NCI-H774 (cell line): ENCODE measurements at places on chromosomes 11 and 22.

DNA sequence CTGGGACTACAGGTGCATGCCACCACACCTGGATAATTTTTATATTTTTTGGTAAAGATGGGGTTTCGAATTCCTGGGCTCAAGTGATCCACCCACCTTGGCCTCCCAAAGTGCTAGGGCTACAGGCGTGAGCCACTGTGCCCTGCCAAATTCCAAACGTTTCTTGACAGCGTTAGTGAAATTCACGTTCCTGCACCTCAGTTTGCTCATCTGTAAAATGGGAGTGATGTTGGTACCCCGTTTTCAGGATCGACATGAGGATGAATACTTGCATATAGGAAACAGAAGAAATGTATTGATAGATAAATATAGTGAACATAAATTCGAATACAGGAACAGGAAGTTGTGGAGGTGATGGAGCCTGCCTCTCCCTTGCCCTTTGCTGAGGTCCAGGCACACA lies 10.2 kb upstream of the LTO1 start:
- no peak for DNase-seq

GRCh38 chr11:38948392-38948791 lies 2350.4 kb upstream of the RAG2 start:
- DNase-seq, result no peak

DNA sequence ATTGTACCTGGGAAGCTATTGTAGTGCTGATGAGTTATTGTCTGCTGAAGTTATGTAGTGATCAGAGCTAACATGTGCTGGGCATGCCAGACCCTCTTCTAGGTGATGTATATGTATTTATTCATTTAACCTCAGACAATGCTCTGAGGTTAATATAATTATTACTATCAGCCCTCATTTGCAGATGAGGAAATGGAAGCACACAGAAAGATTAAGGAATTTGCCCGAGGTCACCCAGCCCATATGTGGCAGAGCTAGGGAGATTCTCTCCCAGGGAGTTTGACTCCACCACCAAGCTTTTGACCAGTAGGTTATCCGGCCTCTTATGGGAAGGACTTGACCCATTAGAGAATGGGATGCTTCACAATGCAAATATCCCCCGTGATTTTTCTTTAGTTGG lies 114.2 kb upstream of the NAV2 start:
- DNase-seq, result no peak

DNA sequence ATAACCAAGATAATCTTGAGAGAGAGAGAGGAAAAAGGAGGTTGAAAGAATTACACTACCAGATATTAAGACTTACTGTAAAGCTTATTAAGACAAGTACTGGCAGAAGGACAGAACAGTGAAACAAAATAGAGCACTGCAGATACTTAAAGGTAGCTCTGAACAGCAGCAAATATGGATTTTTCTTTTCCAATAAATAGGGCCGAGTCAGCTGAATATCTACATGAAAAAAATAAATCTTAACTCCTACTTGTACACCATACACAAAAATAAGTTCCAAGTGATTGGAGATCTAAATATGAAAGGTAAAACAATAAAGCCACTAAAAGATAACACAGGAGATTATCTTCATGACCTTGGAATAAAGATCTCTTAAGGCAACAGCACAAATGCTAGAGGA lies 12.4 kb downstream of the THAP12 start:
- DNase-seq, result no peak

DNA sequence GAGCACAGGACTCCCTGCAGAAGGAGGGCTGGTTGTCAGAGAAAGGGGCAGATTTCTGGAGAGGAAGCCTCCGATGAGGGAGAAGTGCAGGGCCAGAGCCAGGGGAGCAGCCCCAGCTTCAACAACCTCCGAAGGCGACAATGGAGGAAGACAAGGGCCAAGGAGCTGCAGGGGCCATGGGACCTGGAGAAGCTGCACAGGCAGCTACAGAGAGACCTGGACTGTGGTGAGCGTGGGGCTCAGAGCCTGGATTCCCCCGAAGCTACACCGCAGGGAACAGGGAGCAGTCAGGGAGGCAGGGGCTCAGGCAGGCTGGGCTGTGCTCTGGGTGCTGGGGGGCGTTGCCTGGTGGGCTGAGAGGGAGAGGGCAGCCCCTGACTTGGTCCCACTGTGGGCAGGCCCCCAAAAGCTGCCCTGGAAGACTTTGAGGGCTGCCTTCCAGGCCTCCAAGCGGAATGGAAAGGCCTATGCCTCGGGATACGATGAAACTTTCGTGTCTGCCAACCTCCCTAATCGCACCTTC lies 2.4 kb downstream of the TSGA10IP start:
- DNase-seq, result no peak

DNA sequence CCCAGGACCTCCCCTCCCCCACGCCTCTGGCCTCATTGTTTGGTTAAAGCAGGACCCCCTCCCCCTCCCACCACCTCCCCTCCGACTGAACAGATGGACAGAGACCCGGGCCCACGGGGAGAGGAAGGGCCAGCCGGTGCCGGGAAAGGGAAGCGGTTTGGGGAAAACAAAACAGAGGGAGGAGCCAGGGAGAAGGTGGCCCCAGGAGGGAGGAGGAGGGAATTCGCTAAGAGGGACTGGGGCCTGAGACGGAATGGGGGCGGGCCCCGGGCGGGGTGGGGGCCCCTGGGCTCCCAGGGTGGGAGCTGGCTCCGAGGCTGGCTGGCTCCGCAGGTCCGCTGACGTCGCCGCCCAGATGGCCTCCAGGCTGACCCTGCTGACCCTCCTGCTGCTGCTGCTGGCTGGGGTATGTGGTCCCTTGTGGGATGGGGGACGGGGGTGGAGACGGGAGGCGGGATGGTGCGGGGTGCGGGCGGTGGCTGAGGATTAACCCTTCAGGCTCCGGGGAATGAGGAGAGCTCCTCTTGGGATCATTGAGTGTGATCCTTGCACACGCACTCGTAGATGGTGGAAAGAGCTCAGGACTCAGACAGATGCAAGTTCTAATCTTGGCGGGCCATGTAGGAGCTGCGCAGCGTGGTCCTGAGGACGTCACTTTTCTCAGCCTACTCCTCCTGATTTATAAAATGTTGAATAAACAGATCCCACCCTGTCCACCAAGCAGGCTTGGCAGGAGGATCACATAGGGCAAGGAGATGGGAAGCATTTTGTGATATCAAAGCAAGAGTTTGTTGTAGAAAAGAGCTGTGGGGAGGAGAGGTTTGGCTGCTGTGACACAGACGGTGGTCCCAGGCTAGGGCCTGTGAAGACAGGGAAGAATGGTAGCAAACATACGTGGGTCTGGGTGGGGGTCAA lies 688 bp downstream of the SERPING1 start:
- no peak for DNase-seq

GRCh38 chr22:28051787-28052356 lies 132.8 kb upstream of the PITPNB start:
- no peak for DNase-seq

DNA sequence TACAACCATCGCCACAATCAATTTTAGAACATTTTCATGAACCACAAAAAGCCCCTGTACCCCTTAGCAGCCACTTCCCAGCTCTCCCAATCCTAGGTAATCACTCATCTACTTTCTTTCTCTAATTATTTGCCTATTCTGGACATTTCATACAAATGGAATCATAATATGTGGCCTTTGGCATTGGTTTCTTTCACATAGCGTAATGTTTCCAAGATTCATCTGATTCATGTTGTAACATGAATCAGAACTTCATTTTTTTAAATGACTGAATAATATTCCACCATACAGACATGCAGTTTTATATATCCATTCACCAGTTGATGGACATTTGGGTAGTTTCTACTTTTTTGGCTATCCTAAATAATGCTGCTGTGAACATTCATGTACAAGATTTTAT lies 56.2 kb upstream of the RCN1 start:
- no peak for DNase-seq

DNA sequence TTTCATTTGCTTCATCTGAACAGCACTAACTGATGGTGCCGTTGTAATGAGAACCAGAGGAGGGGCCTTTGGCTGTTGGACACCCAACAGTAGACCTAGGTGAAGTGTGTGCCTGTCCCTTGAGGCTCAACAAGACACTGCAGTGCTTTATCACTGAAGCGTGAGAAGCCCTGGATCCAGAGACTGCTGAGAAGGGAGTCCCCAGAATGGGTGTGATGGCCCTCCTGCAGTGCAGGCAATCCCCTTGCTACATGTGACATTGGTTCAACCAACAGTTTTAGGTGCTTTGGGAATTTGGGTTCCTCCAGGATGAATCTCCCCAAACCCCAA lies 125.6 kb downstream of the BRD1 start:
- no peak for DNase-seq

- DNase-seq, result no peak
Observed at GRCh38 chr11:2987881-2988861, 4.0 kb downstream of the NAP1L4 start.

DNA sequence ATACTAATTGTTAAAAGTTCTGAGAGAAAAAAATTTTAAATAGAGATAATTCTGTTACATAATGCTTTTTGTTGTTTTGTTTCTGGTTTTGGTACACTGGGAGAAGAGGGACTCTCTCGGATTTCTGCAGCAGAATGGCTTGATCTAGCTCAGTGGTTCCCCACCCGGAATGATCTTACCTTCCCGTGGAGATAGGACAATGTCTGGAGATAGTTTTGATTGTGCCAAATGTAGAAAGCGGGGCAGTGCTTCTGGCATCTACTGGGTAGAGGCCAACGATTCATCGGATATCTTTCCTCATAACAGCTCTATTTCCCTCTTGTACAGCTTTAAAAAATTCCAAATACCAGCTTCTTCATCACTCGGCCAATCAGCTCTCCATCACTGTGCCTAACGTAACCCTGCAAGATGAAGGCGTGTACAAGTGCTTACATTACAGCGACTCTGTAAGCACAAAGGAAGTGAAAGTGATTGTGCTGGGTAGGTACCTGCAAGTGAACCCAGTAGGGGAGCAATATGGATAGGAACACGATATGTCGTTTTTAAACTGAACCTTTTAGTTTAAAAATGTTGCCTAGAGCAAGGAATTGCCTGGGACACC lies 13.2 kb downstream of the CRTAM start:
- DNase-seq, result no peak

GRCh38 chr22:42763965-42764480 lies 43.4 kb upstream of the A4GALT start:
- no peak for DNase-seq

GRCh38 chr11:83027794-83028193 lies 43.9 kb downstream of the RAB30 start:
- DNase-seq, result no peak

DNA sequence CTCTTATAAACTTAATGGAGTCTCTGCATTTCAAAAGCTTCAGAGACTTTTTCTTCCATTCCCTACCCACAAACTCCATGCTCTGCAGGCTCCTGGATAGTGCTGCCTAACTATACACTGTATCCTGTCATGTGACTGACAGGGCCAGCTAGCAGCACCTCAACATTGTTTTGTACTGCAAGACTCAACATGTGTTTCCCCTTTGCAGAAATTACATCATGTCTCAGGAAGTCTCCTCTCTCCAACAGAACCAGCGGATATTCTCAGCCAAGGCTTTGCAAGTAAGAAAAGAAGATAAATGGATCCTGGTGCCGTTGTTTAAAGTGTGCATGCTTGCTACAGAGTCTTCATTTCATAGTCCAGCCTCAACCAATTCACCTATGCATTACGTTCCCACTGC lies 164.0 kb upstream of the UBASH3B start:
- DNase-seq, result no peak

- no peak for DNase-seq
Observed at GRCh38 chr11:15113381-15113780, 1.3 kb upstream of the INSC start.

GRCh38 chr11:126214841-126215240 lies 3.3 kb downstream of the FAM118B start:
- no peak for DNase-seq

GRCh38 chr11:116849486-116849885 lies 12.1 kb upstream of the APOA1 start:
- DNase-seq, result no peak

- no peak for DNase-seq
Observed at GRCh38 chr11:44621784-44622183, 56.3 kb downstream of the CD82 start.

DNA sequence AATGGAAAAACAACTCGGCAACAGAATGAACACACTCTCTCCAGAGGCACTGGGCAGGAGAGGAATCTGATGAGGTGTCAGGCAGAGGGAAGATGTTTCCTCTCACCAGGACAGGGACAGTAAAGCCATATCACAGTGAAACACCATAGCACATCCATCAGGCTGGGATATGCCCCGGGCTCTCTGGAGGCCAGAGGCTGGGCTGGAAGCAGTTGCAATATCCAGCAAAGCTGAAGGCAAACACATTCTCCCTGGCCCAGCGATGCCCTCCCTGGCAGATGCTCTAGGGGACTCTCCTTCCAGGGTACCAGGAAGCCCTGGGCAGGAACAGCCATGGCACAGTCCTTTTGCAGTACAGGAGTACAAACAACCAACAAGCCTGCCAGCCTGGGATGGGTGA lies 11.1 kb downstream of the RSPH14 start:
- no peak for DNase-seq

- DNase-seq, result peak; percentile 9
Observed at GRCh38 chr22:22810018-22810427, 77.6 kb upstream of the IGLL5 start.

- DNase-seq, result no peak
Observed at GRCh38 chr22:28903080-28903479, 19.7 kb downstream of the ZNRF3 start.

DNA sequence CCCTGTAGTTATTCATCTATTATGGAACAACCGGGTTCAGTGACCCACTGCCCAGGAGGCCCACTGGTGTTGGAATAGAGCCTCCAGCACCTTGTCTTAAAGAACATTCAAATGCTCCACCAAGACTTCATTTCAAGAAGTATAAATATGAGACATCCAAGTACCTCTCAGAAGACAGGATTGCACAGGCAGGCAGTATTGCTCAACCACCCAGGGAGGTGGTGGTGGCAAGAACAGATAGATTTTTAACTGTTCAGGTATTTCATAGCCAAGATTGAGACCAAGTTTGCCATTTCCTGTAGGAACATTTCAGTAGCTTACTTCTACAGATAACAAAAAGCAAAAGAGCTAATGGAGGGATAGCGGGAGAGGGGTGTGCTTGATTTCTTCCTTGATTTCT lies 78.7 kb downstream of the COMMD9 start:
- no peak for DNase-seq

DNA sequence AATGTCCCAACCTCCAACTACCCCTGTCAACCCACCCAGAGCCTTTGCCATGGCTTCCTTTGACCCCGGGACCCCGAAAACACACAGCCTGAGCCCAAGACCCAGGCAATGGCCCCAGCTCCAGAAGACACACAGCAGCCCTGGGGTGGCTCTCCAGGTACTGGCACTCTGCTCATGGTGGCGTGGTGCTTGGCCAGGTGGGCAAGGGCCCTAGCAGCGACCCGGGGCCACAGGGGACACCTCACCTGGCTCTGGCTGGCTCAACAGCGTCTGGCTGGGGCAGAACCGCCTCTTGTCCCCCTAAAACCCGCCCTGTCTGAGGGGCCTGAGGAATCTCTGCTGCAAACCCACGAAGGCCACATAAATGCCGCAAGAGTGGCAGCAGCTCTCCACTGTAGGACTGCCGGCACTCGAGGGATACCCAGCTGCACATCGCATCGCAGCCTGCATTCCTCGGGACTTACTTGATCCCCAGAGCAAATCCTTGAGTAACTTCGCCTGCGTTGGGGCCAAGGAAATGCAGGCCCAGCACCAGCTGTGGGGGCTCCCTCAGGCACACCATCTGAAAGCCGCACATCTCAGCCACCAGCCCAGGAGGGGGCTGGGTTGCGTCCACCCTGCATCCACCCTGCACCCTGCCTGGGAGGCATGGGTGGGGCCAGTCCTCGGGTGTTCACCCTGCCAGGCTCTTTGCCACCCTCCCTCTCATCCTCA lies 23.1 kb upstream of the GNB1L start:
- DNase-seq, result no peak

GRCh38 chr11:86117712-86118063 lies 48.8 kb upstream of the PICALM start:
- DNase-seq, result no peak

- DNase-seq, result no peak
Observed at GRCh38 chr11:24413391-24413790, 83.5 kb upstream of the LUZP2 start.
